ENCODE measurements at places on chromosomes 2 and 18.

DNA sequence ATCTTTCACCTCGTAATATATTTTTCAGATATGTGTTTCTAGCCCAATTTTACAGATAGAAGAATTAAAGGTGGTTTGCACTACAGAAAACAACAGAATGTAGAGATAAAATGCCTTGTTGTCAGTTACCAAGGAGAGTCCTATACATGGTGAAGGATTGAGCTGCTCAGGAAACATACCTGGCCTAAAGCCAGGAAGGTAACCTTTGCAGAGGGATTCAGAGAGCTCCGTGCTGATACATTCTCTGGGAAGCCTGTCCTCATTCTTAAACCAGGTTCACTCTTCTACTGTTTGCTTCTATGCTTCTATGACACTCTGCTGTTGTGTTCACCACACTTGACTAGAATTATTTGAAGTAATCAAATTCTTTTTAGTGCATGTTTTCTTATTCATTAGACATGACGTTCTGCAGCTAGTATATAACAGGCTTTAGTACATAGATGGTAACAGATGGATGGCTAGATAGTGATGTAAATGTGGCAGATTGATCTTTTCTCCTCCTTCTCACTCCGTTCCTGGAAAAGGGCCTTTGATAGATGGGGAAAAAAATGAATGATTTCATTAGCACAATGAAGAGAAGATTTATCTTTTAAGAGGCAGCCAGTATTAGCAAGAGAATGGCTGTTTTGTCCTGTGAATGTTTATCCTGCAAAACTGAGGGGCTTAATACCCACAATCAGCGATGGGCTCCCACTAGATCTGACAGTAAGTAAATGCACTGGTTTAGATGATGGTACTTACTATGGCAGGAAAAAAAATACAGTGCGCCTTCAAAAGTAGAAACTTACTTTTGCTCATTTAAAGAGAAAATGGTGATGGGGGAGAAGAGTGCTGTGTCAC, 589.6 kb upstream of the FAM98A start:
- no peak for DNase-seq

DNA sequence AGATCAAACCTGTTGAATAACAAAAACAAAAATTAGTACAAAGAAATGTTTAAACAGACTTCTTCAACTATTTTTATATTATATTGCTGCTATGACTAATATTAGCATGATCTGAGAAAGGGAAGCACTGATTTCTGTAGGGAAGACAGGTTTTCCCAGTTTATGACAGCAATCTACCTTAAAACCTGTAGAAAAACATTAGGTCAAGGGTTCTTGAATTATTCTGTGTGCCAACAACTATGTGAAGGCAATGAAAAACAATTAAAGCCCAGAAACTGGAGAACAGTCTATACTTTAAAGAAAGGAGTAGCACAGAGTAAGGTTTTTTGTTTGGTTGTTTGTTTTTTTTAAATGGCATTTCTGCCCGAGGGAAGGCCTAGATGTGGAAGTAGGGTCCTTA, 23.3 kb downstream of the PUM2 start:
- DNase-seq, result no peak

DNA sequence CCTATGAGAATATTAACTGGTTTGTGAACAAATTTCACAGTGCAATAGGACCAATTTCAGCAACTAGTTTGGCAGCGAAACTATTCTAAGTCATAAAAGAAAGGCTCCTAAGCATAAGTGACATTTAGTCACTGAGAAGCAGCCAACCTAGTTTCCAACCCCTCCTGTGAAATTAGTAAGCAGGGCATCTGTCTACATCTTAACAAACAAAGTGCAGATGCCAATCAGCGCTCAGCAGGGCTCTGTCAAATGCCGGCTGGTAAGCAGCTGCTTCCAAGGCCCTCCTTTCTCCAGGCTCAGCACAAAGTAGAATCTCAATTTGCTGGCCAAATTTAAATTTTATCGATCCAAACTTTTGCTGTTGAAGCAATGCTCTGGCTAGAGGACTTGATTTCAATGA, 124.7 kb downstream of the ICOS start:
- DNase-seq, result no peak

- DNase-seq, result no peak
Measured at GRCh38 chr2:56288838-56289580, 105.2 kb downstream of the CCDC85A start.

GRCh38 chr2:106020032-106020431, 174.1 kb downstream of the UXS1 start:
- DNase-seq, result no peak

DNA sequence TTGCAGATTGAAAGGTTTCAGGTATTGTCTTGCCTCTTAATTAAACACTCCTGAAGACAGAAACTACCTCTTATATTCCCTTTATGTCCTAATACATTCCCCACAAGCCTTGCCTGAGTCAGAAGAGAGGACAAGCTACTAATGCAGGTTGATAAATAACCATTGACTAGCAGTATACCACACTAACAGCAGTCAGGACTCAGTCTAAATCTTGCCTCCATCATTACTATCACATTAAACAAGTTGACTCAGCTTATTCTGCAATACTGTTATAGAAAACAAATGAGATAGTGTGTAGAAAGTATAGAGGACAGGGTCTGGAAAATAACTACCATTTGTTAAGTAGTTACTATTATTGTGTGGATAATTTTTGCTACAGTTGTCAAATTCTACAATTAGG, 63.8 kb downstream of the TTC21B start:
- DNase-seq, result no peak

GRCh38 chr2:62527478-62528210, 21.6 kb upstream of the TMEM17 start:
- no peak for DNase-seq
